Activated CD8-positive, alpha-beta memory T cell treated with anti-CD3 and anti-CD28 coated beads, Interleukin-2, amount 10 ng/mL, durations not matched to agents 7 days and 5 days (primary cell): ENCODE measurements at places on chromosomes 12 and 14. TPM values are rescaled to one million over a fixed set of nuclear protein-coding genes. Genes with fewer than 3 reads are reported as not detected.

The APOF gene
- total RNA-seq, result not detected

The TAS2R13 gene
- 1.3 TPM for total RNA-seq

The CEBPE gene
- total RNA-seq, result 0.79 TPM

The CFAP54 gene
- 1.4 TPM for total RNA-seq

DNA sequence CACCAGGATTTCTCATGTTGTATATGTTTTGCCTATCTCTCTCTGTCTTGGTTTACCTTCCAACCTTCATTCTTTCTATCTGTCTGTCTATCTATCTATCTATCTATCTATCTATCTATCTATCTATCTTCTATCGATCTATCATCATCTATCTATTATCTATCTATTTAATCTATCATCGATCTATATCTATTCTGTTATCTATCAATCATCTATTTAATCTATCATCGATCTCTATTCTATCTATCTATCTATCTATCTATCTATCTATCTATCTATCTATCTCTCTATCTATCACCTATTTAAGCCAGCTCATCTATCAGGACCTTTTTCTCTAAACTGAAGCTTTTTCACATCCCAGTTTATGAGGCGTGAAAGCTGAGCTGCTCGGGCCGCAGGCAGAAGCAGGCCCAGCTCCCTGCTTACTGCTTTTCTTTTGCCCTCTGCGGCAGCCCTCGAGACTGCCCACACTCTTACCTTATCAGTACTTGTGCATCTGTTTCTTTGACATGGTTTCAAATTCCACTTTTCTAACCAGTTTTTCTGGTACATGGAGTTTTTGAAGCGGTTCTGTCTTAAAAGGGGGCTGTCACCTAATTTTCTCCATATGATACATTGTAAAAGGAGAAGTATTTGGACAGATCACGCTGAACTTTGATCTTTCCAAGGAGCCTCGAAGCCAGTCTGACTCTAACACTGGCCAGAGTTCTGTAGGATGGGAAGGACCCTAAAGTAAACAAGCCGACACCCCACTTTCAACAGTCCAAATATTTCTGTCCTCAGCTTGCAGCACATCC lies 44.4 kb upstream of the GSG1 start:
- peaks cover 19% of the 10 kb centered on the region for H3K4me1 ChIP-seq
- peaks cover 35% of the 10 kb centered on the region for H3K27me3 ChIP-seq
- DNase-seq, result no peak
- H3K27ac ChIP-seq, result no peak overlapping the region
- no peak overlapping the region for H3K4me3 ChIP-seq
- no peaks in the 10 kb centered on the region for H3K36me3 ChIP-seq

DNA sequence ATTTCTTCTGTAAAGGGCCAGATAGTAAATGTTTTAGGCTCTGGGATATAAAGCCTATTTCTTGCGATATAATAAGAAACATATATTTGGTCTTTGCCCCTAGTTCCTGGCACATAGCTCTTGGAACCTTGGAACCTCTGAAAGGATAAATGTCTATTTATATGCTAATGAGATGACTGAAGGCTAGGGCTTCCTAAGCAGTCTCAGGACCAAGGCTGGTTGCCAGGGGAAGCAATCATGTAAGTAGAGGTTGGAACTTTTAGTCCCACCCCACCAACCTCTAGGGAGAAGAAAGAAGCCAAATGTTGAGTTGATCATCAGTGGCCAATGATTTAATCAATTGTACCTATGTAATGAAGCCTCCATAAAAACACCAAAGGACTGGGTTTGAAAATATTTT lies 26.6 kb upstream of the NFYB start:
- H3K4me3 ChIP-seq, result no peak overlapping the region
- no peak overlapping the region for H3K27ac ChIP-seq
- H3K27me3 ChIP-seq, result peaks cover 12% of the 10 kb centered on the region
- H3K4me1 ChIP-seq, result no peaks in the 10 kb centered on the region
- H3K36me3 ChIP-seq, result no peaks in the 10 kb centered on the region
- DNase-seq, result no peak

GRCh38 chr12:10021342-10021741 lies 9.1 kb upstream of the CLEC9A start:
- peaks cover 21% of the 10 kb centered on the region for H3K27me3 ChIP-seq
- no peaks in the 10 kb centered on the region for H3K4me1 ChIP-seq
- no peak overlapping the region for H3K4me3 ChIP-seq

- H3K27ac ChIP-seq, result peak within 1 kb of the TSS; percentile 99
- no peaks in the 10 kb centered on the region for H3K27me3 ChIP-seq
- H3K4me1 ChIP-seq, result peaks cover 43% of the 10 kb centered on the region
- peak within 1 kb of the TSS; percentile 89 for H3K4me3 ChIP-seq
- peaks cover 33% of the 10 kb centered on the region for H3K36me3 ChIP-seq
These were observed at the start of gene ERO1A for GRCh38 chr14:52695481-52696091. TSS of gene ERO1A (minus strand) at chr14:52695558. CDS start at chr14:52695481, 77 bp downstream.

DNA sequence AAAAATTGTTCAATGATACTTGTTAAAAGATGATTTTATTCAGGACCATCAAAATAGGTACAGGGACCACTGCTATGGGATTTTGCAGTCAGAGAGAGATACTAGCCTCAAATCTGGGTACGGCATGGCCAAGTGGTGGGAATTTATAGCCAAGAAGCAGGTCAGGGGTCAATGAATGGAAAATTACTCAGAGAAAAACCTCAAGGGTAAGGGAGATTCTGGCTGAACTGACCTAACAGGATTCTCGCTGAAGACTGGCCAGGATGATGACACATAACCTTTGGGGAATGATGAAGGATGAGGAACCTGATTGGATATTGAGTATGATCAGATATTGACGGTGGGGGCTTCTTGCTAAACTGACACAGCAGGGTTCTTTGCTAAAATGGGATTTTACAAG lies 32.7 kb downstream of the DEPDC4 start:
- DNase-seq, result no peak
- H3K27me3 ChIP-seq, result no peaks in the 10 kb centered on the region
- H3K4me1 ChIP-seq, result no peaks in the 10 kb centered on the region
- no peak overlapping the region for H3K27ac ChIP-seq
- no peaks in the 10 kb centered on the region for H3K36me3 ChIP-seq

DNA sequence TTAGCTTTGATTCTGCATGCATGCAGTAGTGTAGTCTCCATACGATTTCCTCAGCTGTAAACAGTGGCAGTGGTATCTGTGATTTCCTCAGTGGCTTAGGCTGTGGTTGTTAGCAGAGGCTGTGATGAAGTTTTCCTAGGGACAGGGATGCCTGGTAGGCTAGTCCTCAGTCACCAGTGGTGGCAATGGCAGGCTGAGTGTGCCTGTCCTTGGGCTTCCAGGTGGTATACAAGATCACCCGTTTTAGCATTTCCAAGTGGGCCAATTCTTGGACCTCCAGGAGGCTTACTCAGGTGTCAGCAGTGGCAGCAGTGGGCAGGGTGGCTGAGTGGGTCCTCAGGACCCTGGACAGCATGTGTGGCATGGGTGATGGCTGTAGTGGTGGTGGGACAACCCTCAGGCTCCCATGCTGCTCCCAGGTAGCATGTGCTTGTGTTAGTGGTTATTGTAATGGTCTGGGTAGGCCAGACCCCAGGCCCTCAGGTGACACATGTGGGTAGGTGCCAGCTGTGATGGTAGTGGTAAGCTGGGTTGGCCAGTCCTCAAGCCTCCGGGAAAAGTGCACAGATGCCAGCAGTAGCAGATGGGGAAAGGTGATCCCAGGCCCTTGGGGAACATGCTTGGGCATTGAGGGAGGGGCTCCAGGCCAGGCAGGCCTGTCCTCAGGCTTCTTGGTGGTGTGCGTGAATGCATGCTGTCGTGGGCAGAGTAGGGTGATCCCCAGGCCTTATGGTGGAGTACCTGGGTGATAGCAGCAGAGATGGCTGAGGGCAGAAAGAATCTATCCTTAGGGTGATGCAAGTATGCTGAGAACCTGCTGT lies 146.5 kb downstream of the PAPOLA start:
- no peak for DNase-seq
- H3K27ac ChIP-seq, result no peak overlapping the region

GRCh38 chr12:109760031-109760929 lies 46.7 kb downstream of the FAM222A start:
- no peak overlapping the region for H3K4me3 ChIP-seq
- no peaks in the 10 kb centered on the region for H3K36me3 ChIP-seq
- H3K27ac ChIP-seq, result no peak overlapping the region
- peaks cover 9% of the 10 kb centered on the region for H3K4me1 ChIP-seq
- DNase-seq, result no peak
- peaks cover 12% of the 10 kb centered on the region for H3K27me3 ChIP-seq

DNA sequence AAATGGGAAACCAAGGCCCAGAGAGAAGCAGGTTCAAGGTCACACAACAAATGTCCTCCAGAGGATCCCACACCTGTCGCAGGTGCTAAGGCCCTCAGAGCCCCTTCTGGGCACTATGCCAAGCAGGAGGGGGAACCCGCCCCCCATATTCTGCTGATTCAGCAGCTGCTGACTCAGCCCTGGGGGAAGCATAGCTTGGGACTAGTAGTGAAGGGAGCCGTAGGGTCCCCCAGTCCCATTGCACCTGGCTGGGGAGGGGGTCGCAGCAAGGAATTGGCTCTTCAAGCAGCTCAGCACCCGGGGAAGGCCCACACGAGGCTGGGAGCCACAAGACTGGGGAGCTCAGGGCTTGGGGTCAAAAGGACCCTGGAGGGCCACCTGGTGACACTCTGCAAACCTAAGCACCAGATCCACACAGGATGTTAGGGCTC lies 1.0 kb downstream of the RASAL1 start:
- H3K4me1 ChIP-seq, result peaks cover 12% of the 10 kb centered on the region
- no peaks in the 10 kb centered on the region for H3K36me3 ChIP-seq
- no peak overlapping the region for H3K4me3 ChIP-seq
- H3K27me3 ChIP-seq, result peaks cover 17% of the 10 kb centered on the region

GRCh38 chr12:103966736-103967135 lies 1.1 kb downstream of the TDG start:
- DNase-seq, result no peak
- peaks cover 14% of the 10 kb centered on the region for H3K36me3 ChIP-seq
- H3K4me3 ChIP-seq, result peak overlapping the region; percentile 99
- H3K27ac ChIP-seq, result peak overlapping the region; percentile 98
- H3K4me1 ChIP-seq, result peaks cover 54% of the 10 kb centered on the region

DNA sequence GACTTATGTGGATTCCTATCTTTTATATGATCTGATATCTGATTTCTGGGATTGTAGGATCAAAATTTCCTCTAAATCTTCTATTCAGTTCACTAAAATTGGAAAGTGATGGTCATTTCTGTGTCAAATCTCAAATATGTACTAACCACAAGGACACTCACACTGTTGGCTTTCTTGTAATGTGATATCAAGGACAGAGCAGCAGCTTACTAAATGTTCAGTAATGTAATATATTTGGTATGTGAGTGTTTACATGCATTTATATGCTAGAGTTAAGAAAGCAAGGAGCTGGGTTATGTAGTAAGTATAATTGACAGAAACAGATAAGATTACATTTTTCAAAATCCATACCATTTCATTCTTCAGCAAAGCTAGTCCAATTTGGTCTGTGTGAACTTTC lies 16.5 kb downstream of the PUS7L start:
- peaks cover 52% of the 10 kb centered on the region for H3K36me3 ChIP-seq
- H3K4me3 ChIP-seq, result no peak overlapping the region
- no peak overlapping the region for H3K27ac ChIP-seq
- H3K4me1 ChIP-seq, result peaks cover 3% of the 10 kb centered on the region
- DNase-seq, result no peak

DNA sequence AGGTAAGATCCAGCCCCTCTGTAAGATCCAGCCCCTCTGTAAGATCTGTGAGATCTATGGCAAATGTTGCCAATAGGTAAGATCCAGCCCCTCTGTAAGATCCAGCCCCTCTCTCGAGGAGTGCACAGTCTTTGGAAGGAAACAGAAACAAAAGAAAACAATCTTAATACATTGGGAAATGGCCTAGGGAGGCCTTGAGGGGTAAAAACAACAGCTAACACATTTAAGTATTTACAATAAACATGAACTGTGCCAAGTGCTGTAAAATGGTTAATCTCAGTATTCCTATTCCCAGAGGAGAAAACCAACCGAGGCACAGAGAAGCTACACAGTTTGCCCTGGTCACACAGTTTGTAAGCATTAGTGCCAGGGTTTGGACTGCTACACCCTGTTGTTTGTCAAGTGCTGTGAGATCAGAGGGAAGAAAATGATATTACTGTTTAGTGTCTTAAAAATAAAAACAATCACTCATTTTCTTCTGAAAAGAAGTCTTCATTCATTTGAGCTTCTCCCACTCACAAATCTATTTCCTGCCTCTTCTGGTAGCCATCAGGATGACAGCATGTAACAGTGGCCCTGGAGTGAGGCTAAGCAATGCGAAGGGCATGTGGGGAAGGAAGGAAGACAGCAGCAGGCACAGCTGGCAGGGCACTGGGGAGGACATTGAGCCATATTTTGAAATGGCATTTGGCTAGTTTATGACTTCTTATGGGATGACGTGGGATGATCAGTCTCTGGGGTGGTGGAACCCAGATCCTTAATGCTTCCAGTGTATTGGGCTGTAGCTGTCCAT lies 118.7 kb upstream of the PTPRQ start:
- no peak for DNase-seq
- H3K4me3 ChIP-seq, result no peak overlapping the region
- H3K36me3 ChIP-seq, result no peaks in the 10 kb centered on the region
- no peaks in the 10 kb centered on the region for H3K27me3 ChIP-seq

- no peaks in the 10 kb centered on the region for H3K27me3 ChIP-seq
- no peak for DNase-seq
- no peaks in the 10 kb centered on the region for H3K36me3 ChIP-seq
These were observed 26.2 kb downstream of the EGLN3 start for GRCh38 chr14:33924566-33925100.

DNA sequence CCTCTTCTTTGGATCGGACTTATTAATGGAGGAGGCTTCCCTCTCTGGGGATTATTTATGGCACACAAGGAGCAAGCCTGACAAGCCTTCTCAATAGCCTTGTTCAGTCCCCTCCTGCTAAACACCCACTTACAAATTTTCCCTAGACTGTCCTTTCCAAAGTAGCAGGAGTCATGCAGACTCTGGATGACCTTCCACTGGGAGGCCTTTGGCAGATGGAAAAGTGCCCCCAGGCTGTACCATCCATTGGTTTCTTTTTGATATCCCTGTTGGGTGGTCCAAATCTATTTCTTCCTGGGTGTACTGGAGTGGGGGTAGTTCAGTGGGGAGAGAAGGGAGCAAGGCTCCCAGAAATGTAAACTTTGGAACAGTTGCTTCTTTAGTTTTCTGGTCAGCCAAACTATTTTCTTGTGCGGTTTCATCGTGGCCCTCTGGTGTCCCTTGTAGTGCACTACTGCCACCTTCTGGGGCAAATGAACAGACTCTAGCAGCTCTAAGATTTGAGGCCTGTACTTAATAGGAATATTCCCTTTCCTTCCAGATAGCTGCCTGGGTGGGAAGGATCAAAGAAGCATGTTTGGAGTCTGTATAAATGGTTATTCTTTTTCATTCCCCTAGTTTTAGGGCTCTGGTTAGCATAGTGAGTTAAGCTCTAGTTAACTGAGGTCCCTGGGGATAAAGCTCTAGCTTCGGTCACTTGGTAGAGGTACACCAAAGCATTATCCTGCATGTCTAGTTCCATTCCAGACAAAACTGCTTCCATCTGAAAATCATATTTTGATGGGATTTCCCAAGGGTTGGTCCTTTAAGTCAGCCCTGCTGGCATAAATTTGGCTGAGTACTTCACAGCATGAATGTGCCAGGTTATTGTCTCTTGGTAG lies 409.5 kb downstream of the SLC6A15 start:
- H3K4me1 ChIP-seq, result no peaks in the 10 kb centered on the region
- no peak overlapping the region for H3K27ac ChIP-seq
- H3K27me3 ChIP-seq, result no peaks in the 10 kb centered on the region
- H3K4me3 ChIP-seq, result no peak overlapping the region
- H3K36me3 ChIP-seq, result no peaks in the 10 kb centered on the region
